Bronchial epithelial cell (primary cell): ENCODE measurements at places on chromosomes 7 and 10.

- DNase-seq = no peak
These were observed 134.5 kb downstream of the PPP1R3A start for GRCh38 chr7:113784316-113784715.

DNA sequence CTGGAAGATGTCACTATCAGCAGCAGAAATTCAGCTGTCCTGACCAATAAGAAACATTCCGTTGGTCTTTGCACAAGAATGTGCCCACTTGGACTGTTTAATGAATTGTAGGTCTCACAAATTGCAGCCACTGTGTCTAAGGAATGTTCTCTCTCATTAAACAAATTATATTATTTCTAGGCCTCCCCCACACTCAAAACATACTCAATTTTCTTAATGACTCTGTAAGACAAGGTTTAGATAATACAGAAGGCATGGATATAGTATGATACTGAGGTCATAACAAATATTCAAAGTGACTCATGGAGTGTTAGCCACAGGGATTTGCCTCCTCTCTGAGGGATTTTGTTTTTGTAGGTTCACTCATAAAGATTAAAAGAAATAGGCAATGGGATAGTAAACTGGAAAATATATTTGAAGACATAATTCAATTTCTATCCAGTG is 197.5 kb downstream of the PTN start:
- DNase-seq = peak; percentile 66

GRCh38 chr7:156898938-156899337 is 6.0 kb upstream of the LMBR1 start:
- DNase-seq = peak; percentile 40

DNA sequence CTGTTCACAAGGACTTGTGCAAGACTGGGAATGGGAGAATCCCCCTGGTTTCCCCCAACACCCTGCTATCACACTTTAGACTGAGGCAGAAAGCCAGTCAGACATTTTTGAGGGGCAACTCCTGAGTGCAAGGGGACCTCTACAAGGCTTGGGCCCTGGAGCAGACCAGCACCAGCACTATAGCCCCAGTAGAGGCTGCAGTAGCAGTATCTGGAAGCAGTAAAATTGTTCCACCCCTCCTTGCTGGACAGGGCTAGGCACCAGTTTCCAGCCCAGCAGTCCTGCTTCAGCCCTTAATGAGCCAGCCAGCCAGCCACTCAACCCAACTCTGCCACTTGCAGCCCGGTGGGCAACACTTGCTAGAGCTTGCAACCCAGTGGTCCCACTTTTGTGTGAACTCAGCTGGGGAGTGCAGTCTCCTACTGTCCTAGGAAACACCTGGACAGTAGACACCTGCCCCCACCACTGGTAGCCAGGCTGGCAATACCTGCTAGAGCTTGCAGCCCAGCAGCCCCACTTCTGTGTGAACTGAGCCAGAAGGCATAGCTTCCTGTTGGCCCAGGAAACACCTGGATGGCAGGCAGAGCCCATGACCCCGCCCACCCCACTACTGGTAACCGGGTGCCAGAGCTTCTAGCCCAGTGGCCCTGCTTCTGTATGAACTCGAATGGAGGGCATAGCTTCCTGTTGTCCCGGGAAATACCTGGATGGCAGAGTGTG is 65.0 kb downstream of the FBXL13 start:
- DNase-seq = peak; percentile 23

DNA sequence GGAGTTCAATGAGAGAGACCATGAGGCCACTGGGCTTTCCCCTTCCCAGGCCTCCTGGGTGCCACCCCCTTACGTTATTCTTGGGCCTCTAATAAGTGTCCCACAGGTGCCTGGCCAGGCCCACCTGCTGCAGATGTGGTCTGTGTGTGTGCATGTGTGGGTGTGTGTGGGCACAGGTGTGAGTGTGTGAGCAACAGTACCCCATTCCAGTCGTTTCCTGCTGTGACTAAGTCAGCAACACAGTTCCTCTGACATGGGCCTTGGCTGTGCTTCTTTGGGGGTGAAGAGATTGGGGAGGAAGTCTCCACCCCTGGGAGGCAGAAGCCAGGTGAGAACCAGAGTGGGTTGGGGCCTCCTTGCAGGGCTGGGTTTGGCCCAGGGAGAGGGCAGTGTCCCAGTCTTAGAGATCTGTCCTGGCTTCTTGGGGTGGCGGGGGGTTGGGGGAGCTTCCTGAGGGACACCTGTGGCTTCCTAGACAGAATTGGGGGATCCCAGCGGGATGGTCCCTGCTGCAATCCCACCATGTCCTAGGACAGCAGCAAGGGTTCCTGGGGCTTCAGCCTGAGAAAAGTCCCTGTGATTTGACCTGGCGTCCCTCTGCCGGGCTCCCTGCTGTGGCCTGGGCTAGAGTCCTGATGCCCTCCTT is 4.1 kb upstream of the PILRB start:
- DNase-seq = no peak

- DNase-seq = peak; percentile 70
These were observed 218.2 kb upstream of the PODXL start for GRCh38 chr7:131774419-131775220.

- peak; percentile 29 for DNase-seq
These were observed 17.2 kb upstream of the TPST1 start for GRCh38 chr7:66187905-66188304.

DNA sequence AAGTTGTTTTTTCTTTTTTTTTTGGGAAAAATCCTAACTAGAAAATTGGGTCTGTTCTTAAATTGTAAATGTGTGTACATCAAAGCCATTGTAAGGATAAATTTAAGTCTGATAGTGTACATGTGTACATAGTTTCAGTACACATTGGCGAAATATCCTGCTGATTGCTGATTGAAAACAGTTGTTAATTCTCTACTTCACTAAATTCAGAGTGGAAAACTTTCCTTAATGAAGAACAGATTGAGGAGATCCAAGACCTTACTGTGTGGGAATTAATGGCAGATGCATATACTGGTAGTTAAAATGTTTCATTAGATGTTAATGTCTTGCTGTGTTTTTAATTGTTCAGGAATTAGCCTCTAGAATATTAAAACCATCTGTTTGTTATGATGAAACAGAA is 506.0 kb downstream of the AUTS2 start:
- no peak for DNase-seq

DNA sequence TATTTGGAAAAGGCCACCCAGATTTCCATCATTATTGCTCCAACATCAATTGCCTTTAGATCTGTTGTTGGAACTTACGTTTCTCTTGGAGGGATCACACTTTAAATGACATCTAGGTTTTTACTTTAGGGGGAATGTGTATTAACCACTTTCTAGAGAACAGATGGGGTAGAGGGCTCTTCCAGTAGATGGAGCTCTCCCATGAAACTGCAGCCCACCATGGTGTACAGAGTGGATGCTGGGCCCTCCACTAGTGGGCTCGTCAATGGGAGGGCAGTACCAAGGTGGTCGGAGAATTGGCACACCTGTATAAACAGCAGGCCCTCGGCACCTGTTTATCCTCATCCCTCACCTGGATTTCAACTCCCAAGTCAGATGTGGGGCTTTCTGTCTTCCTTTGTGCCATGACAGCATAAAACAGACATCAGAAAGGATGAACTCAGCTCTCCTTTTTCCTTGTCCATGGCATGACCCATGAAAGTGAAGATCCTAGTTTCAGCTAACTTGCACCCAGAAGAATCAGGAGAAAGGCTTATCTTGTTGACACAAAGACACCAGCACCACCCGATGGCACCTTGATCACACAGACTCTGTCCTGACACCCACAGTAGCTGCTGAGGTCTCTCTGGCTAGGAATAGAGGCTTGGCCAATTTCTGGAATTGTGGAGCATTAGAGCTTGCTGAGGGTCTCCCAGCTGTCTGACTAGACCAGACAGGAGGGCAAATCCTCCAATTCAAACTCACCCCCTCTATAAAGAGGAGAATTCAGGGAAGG is 150.5 kb downstream of the CYP26A1 start:
- no peak for DNase-seq

- DNase-seq = no peak
These were observed 993.1 kb downstream of the KCNMA1 start for GRCh38 chr10:76644476-76644875.

- no peak for DNase-seq
These were observed 14.6 kb downstream of the PALS2 start for GRCh38 chr7:24587853-24588252.

DNA sequence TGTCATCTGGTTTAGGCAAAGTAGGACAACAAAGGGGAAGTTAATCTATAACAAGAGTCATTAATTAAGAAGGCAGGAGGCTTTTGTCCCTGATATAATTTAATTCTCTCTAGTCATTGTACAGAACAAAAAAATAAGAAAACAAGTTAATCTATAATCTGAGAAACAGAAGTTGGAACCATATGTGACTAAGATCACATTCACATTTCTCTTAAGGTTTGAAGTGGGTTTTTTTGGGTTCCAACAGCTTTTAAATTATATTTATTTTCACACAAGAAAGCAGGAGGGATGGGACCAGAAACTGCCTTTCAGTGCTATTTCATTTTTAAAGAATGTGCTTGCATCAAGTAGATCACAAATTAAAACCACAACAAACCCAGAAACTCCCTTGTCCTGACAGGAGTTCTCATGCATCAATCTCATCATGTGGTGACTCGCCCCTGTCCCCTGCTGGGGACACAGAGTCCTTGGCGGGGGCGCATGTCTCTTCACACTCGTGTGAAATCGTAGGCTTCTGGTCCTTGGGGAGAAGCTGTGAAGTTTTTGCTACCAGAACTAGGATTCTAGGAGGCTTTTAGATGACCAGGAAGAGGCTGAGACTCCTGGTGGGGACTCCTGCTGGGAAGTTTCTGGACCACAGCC is 10.1 kb upstream of the OPN4 start:
- DNase-seq = peak; percentile 32

DNA sequence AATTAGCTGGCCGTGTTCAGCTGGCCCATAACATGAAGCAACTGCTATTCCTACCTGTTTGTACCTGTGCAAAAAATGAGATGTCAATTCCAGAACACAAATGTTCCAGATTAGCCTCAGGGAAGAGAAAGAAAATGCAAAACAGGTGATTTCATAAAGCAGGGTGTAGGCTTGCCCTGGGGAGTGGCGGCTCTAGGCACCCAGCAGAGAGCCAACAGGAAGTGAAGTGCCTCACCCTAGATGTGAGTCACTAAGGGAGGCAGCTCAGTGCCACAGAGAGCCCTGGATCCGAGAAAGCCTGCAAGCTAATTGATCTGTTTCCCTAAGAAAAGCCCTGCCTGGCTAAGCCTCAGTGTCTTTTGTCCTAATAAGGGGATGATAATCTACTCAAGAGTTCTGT is 240.0 kb downstream of the ARHGAP21 start:
- DNase-seq = peak; percentile 99

DNA sequence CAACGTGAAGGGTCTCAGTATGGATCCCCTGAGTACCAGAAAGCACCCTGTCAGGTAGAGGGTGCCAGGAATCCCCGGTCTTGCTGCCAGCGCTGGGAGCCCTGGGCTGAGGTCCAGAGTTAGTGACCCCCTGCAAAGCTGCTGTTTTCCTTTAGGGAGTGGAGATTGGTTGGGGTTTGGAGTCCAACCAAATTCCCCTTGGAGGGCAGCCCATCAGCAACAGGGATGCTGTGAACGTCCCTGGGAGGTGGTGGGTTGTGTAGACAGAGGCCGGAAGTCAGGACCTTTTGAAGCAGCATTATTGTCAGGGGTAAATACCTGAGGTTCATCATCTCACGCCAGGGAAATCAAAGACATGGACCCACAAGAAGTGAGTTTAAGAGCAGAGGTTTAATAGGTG is 104.2 kb downstream of the COL26A1 start:
- no peak for DNase-seq

GRCh38 chr7:14381306-14381705 is 391.8 kb upstream of the ETV1 start:
- DNase-seq = peak; percentile 34

DNA sequence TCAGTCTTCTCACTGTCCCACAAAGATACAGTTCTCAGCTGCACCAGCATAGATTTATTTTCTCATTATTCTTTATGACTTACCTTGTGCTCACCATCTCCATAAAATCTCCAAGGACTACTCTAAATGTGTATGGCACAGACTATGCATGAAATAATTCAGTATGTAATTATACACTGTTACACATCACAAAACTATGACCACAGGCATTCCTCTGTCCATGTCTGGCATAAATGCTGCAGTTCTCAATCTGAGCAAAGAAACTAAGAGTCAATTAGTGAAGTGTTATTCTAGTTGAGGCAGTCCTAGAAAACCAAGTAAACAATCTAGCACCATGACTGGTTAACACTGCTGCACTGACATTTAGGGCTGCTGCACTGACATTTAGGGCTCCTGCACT is 2.7 kb downstream of the CYCS start:
- no peak for DNase-seq

- DNase-seq = no peak
These were observed 118.3 kb downstream of the SEM1 start for GRCh38 chr7:96591159-96591899.

DNA sequence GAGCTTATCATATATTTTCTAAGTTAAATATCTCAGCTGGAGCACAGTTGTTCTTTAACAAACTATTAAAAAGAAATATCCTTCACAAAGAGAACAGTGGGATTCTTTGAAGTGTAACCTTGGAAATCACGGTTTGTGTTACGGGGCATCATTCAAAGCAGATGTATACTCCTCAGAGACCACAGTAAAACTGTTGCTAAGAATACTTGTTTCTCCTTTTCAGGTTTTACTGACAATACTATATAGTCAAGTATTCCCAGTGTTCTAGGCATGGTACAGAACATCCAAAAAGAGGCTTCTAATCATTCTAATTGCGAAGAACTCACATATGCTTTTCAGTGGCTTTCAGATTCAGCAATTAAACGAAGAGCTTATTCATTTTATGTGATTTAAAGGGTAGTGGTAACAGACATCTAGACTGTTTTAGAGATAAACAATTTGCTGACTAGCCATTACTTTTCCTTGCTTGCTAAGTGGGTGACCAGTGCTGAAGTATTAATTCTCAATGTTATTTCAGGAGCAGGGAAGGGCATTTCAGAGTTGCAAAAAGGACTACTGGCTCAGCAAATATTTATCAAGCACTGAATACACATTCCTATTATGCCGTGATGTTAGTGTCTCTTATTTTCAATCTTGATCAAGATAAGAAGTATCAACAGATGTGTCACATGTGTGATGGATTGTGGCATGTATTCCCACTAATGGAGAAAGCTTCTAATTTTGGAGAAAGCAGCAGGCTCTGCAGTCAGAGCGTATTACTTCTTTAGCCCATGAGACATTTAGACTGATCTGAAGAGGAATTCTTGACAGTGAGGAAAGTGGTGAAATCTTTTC is 236.8 kb downstream of the RNLS start:
- no peak for DNase-seq
